ENCODE measurements at places on chromosomes 11 and 22. TPM values are rescaled to one million over a fixed set of nuclear protein-coding genes. Genes with fewer than 3 reads are reported as not detected.

TMEM223 gene
- total RNA-seq: 10.8 TPM

MAJIN gene
- total RNA-seq: 1.7 TPM

RPS19BP1 gene
- 82.0 TPM for total RNA-seq

MS4A6A gene
- total RNA-seq: not detected

MS4A7 gene
- total RNA-seq: not detected

OR5A1 gene
- total RNA-seq: not detected

AIFM3 gene
- total RNA-seq: not detected

PKP3 gene
- 0.16 TPM for total RNA-seq
